ENCODE measurements at places on chromosomes 11 and 22.

DNA sequence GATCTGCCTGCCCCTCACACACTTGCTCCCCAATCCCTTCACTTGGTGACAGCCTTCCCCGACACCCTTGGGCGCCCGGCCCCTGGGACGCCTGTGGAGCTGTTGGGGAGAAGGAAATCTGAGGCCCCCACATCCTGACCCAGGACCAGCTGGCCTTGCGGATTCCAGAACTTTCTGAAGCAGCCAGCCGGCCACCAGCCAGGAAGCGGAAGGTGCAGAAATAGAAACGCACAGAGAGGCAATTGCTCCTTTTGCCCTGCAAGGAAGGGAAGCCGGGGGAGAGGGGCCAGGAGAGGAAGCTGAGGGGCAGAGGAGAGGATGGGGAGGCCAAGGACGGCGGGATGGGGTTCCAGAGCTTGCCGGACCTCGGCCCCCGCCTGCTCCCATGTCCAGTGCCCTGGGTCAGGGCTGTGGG, 66.7 kb upstream of the LINC01488 start:
- no peak for DNase-seq

DNA sequence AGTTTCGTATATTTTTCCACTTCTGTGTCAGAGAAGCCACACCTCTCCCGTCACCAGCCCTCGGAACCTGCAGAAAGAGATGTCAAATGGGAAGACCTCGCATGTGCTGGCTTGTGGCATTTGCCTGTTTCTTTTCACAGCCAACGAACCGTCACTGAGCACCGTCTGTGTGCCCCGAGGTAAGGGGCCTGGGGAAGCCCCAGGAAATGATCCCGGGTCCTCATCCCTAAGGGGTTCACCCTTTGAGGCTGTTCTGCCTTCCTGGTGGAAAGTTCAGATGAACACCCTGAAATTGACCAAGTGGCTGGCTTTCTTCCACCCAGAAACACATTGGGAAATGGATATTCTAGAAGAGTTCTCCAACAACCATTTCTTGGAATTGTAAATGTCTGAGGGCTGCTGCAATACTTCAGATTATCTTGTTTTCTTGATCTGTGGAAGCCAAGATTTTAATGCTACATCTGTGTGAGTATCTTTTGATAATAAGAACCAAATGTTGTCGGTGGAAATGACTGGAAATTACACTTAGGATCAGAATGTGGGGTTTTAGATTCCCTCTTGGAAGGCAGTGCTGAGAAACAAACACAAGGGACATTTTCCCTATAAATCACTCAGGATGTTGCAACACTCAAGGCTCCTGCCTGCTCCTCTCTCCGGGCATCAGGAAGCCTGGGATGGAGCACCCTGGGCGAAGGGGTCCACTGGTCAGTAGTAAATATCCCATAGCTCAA, 37.6 kb downstream of the RIBC2 start:
- DNase-seq, result no peak

DNA sequence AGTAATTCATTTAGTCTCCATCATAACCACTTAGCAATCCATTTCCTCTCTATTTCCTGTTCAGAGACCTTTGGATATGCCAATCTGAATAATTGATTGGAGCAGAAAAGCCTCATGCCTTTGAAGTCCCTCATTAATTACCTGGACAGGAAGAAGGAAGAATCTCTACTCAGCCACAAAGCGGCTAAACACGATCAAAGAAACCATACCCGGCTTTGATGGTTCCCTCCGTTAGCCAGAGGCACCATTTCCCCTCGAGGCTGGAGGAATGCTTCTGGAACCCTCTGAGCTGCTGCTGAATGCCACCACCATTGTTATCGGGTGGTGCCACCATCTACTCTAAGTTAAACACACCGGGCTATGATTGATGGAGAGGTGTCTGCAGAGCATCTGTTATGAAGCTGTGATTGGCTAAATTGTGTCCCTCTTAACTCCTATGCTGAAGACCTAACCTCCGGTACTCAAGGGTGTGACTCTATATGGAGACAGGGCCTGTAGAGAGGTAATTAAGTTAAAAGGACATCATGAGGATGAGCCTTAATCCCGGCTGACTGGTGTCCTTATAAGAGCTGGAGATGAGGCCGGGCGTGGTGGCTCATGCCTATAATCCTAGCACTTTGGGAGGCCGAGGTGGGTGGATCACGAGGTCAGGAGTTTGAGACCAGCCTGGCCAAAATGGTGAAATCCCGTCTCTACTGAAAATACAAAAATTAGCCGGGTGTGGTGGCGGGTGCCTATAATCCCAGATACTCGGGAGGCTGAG, 168.6 kb downstream of the CTTN start:
- DNase-seq, result no peak

GRCh38 chr11:129131316-129131715, 60.8 kb downstream of the ARHGAP32 start:
- DNase-seq, result no peak

DNA sequence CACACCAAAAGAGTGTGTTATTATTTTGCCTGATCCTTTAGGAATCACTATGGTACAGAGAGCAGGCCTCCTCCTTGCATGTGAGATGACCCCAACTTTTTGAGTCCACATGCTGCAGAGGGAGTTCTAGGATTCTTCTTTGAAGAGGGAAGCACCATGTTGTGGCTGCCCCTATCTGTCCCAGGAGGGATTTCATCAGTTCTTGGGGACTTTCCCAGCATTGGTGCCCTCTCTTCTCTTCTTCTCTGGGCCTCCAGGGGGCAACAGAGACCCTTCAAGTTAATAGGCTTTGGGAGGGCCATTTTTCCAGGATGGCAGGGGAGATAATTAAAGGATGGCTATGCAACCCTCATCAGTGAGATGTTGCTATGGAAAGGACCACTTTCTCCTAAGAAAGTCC, 3.6 kb downstream of the MMP1 start:
- DNase-seq, result peak; percentile 52

DNA sequence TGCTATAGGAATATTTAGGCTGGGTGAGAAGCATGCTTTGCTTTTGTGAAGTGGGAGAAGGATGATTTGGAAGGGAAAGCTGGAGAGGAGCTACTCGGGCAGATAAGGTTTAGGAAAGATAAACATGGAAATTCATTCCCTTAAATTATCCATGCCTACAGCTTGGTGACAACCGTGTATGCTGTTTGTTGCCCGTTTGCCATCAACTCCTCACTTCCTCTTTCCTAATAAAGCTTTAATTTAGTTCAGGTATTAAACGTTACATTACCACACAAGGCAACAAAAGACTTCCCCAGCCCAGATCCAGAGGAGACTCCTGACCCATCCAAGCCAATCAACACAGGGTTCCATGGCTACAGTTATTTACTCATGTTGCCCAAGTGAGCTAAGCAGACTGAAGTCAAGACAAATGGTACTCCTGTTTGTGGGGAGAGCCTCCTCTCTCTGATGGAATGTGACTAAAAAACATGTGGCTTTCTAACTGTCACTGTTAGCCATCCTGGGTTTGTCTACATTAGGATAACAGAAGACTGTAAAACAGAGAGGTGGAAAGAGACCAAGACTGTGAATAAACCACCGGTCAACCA, 101.7 kb upstream of the GRAMD1B start:
- DNase-seq, result no peak

- DNase-seq, result no peak
Observed at GRCh38 chr11:112315057-112315720, 54.5 kb upstream of the PLET1 start.

- no peak for DNase-seq
Observed at GRCh38 chr22:47634347-47634746, 871.9 kb downstream of the TBC1D22A start.

Measured in GM20000 (cell line).